Epithelial cell of prostate (primary cell): ENCODE measurements at places on chromosomes 3 and 15.
A peak's percentile ranks its signal among the peaks of the same experiment; 100 is the strongest.

GRCh38 chr3:47385007-47385406, 4.2 kb downstream of the PTPN23 start:
- DNase-seq: no peak

- DNase-seq: peak; percentile 61
Measured at GRCh38 chr15:66830358-66830757, 128.3 kb downstream of the SMAD6 start.

DNA sequence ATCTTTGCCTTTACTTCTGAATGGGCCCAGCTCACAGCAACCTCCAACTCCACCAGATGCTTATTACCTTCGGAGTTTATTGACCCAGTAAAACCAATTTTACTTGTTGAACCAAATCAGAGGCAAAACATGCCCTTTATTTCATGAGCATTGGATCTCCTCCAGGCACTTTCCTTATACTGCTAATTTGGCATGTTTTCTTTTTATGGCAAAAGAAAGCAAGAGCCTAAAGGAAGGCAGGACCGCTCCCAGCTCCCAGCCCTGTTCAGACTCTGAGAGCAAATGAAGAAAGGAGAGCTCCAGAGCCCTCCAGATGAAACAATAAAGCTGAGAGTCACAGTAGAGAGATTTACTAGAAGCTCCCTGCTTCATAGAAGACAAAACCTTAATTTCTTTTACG, 81.5 kb upstream of the NR2E3 start:
- no peak for DNase-seq

GRCh38 chr3:143536817-143537535, 311.3 kb downstream of the SLC9A9 start:
- DNase-seq: peak; percentile 6

GRCh38 chr3:175349168-175349567, 490.0 kb downstream of the NAALADL2 start:
- DNase-seq: no peak
